Endodermal cell (in vitro differentiated cells): ENCODE measurements at places on chromosomes 11 and 22. TPM values are rescaled to one million over a fixed set of nuclear protein-coding genes. Genes with fewer than 3 reads are reported as not detected.
A peak's percentile ranks its signal among the peaks of the same experiment; 100 is the strongest.

The UCP3 gene
- 1.9 TPM in 2 of 3 replicates, not detected in the other for total RNA-seq

The TUBA8 gene
- total RNA-seq: 0.54 to 0.82 TPM (median 0.58 TPM) in 3 replicates

The YPEL1 gene
- 23.4 to 33.1 TPM (median 23.7 TPM) in 3 replicates for total RNA-seq

The C1QTNF5 gene
- 0.57 to 0.66 TPM (median 0.63 TPM) in 3 replicates for total RNA-seq

DNA sequence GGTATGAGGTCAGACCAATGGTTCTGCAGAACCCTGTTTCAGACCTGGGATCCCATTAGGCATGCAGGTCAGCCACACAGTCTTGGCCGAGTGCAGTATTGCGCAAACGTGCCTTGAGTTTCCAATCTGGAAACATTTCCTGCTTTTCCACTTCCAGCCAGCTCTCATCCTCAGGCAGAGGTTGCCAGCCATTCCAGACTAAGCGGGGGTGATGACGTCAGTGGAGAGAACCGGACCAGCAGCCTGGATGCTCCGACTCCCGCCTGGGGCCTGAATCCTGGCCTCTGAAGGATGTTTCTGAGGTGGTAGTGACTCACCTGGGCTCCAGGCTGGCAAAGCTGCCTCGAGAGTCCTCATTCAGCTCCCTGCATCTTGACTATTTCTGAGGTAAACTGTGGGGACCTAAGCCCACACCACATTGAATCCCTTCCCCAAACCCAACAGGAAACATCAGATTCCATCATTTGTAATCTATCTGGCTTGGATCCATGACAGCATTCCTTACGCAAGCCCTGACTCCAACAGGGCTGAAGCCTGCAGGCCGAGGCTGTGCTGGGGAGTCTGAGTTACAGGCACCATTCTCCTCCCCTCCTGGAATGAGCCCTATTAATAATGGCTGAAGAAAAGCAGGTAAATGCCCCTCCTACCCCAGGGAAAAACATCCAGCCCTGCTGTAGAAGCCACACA is 83.0 kb downstream of the ABTB2 start:
- no peaks in the 10 kb centered on the region for H3K36me3 ChIP-seq
- H3K27ac ChIP-seq: no peak overlapping the region
- DNase-seq: no peak
- H3K4me1 ChIP-seq: peaks cover 3% of the 10 kb centered on the region
- no peaks in the 10 kb centered on the region for H3K27me3 ChIP-seq
- H3K4me3 ChIP-seq: no peak overlapping the region

GRCh38 chr11:116170526-116171120 is 602.2 kb downstream of the BUD13 start:
- no peaks in the 10 kb centered on the region for H3K36me3 ChIP-seq
- H3K4me1 ChIP-seq: peaks cover 24% of the 10 kb centered on the region
- DNase-seq: peak; percentile 70
- H3K27me3 ChIP-seq: peaks cover 51% of the 10 kb centered on the region

DNA sequence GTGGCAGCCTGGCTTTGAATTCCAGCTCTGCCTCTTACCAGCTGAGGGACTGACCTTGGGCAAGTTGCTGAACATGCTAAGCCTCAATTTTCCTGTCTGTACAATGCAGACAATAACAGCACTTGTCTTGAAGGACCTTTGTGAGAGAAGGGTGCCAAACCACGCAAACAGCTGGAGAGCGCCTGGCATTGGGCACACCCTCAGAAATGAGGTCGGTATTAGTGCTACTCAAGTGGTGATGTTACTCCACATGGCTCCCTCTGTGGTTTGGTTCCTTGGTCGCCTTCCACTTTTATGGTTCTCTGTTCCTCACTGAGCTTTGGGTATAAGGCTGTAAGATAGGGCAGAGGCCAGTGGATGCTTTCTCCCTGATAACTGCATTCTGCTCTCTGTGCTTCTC is 8.2 kb downstream of the UBASH3B start:
- H3K4me1 ChIP-seq: peaks cover 7% of the 10 kb centered on the region
- no peak for DNase-seq
- no peaks in the 10 kb centered on the region for H3K36me3 ChIP-seq
- H3K27me3 ChIP-seq: peaks cover 71% of the 10 kb centered on the region
- no peak overlapping the region for H3K4me3 ChIP-seq
- no peak overlapping the region for H3K27ac ChIP-seq

DNA sequence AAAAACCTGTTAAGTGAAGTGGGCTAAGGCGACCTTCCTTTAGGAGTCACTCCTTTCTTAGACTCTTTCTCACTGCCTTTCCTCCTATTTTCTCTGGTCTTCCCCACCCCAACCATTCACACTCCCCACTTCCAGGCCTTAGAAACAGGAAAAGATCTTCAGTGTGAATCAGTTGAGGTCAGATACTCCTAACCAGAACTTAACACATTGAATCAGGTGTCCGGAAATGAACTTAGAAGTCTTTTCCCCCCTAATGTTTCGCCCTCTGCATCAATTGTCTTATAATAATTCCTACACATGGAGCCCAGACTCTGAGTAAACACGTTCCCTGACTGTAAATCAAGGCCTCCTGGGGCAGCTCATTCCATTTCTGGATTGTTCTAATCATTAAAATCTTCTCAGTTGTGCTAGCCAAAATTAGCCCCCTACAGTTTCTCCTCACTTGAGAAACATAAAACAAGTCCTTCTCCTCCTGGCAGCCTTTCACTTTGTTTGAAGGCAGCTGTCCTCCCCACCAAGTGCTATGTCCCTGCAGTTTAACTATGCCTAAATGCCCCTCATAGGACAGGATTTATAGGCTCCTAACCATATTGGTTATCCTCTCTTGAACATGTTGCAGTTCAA is 32.7 kb upstream of the USP47 start:
- DNase-seq: no peak
- H3K27ac ChIP-seq: no peak overlapping the region
- H3K4me3 ChIP-seq: no peak overlapping the region
- no peaks in the 10 kb centered on the region for H3K27me3 ChIP-seq

- no peaks in the 10 kb centered on the region for H3K27me3 ChIP-seq
- no peaks in the 10 kb centered on the region for H3K4me1 ChIP-seq
- H3K4me3 ChIP-seq: no peak overlapping the region
- no peaks in the 10 kb centered on the region for H3K36me3 ChIP-seq
Observed at GRCh38 chr11:132839236-132839945, 692.9 kb downstream of the OPCML start.

DNA sequence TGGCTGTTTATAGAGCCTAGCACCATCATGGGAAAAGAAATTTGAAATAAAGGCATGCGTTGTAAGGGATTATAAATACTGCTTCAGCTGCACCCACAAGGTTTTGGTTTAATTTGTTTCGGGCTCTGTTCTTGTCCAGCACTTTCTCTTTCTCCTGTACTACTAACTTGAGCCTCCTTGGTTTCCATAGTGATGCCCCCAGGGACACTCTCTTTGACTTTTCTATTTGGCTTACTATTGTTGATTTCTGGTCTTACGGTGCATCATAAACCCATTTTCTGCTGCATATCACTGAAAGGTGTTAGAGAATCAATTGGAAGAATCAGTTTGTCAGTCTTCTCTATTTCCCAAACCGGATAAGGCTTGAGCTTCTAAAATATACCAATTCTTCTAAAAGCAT is 1674.3 kb upstream of the RAG2 start:
- no peaks in the 10 kb centered on the region for H3K27me3 ChIP-seq
- H3K27ac ChIP-seq: no peak overlapping the region
- no peak overlapping the region for H3K4me3 ChIP-seq
- no peak for DNase-seq
- no peaks in the 10 kb centered on the region for H3K36me3 ChIP-seq
- no peaks in the 10 kb centered on the region for H3K4me1 ChIP-seq

- no peaks in the 10 kb centered on the region for H3K27me3 ChIP-seq
- DNase-seq: no peak
- H3K27ac ChIP-seq: no peak overlapping the region
Observed at GRCh38 chr22:29339381-29340235, 24.1 kb upstream of the RASL10A start.

DNA sequence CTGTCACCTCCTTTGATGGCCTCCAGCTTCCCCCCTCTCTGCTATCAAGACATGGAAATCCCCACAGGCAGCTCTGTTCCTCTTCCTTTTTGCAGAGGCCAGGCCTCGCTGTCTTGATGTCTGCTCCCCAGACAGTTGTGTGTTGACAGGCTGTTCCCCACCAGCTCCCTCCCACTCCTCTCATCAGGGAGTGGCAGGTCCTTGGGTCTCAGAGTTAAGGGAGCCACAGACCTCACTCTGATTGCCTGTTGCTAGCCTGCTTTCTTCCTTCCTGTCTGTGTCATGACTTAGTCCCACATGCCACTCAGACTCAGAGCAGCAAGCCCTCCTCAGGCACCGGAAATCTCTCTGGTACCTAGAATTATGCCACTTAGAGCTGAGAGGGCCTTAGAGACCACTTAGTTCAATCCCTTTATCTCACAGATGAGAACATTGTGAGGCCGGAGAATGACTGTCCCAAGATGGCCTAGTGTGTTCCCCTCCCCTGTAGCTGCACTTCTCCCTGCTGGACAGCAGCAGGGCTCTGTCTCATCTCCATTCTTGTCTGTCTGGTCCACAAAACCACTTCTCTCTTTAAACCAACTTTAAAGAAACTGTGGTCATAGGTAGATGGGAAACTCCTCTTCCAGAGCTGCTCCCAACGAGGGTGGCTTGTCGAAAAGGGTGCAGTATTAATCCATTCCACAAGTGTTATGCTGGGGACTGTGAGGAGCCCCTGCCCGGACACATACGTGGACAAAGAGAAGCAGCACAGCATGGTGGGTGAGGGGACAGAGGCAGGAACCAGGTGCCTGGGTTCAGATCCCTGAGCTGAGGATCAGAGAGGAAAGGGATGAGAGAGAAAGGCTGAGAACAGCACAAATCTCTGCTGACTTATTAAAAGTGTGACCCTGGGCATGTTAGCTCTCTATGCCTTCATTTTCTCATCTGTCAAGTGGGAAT is 4.2 kb downstream of the AMPD3 start:
- peak; percentile 51 for DNase-seq
- H3K36me3 ChIP-seq: no peaks in the 10 kb centered on the region
- no peak overlapping the region for H3K27ac ChIP-seq
- no peaks in the 10 kb centered on the region for H3K27me3 ChIP-seq
- H3K4me1 ChIP-seq: peaks cover 10% of the 10 kb centered on the region
- no peak overlapping the region for H3K4me3 ChIP-seq
